ENCODE measurements at places on chromosomes 4 and X. TPM values are rescaled to one million over a fixed set of nuclear protein-coding genes. Genes with fewer than 3 reads are reported as not detected.

DNA sequence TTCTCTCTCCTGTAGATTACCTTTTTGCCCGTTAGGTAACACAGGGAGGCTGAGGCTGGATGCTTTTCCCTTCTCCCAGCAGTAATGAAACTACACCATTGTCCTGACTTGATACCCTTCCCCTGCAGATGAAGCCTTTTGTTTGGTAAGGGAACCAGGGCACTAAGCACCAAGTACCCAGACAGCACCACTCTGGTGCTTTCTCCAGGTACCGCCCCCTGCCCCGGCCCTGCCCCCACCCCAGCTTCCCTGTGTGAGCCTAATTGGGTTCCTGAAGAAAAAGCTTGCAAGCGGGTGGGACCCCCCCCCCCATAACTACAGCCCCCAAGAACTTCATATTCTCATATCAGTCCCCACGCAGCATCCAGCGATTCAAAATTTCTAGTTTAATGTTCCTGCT lies 79.8 kb downstream of the JADE3 start:
- no peak for DNase-seq

DNA sequence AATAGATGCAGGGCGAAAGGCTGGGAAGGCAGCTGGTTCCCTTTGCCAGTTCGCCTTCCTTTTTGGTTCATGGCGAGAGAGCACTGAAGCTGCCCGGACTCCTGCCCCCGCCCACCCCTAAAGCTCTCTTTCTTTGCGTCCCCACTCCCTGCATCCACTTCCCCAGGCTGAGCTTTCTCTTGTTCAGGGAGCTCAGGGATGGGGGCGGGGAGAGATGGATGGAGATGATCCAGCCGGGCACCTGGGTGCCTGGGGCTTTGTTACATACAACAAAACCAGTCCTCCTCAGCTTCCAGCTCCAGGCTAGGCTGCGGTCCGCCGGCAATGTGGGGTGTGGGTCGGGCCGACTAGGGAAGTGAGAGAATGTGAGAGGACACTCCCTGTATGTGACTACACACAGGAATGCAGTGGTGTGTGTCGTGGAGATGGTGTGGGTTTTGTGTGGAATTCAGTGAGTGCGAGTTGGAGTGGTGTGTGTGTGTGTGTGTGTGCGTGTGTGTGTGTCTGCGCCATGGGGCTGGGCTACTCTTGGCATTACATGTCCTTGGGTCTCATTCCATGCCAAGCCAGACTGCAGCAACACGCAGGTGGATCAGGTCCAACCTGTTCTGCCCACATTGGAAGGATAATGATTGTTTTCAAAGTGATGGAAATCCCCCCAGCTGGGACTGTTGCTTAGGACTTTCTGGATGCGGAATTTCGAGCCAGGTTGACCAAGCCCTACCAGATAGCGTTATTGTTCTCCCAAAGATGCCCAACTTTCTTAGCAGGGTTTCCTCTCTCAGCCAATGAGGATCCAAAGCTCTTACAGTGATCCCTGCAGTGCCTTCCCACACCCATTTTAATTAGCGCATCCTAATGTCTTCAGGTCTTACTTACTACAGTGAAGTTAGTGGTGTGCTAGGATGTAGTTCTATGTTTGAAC lies 149.4 kb upstream of the CHRDL1 start:
- no peak for DNase-seq

DNA sequence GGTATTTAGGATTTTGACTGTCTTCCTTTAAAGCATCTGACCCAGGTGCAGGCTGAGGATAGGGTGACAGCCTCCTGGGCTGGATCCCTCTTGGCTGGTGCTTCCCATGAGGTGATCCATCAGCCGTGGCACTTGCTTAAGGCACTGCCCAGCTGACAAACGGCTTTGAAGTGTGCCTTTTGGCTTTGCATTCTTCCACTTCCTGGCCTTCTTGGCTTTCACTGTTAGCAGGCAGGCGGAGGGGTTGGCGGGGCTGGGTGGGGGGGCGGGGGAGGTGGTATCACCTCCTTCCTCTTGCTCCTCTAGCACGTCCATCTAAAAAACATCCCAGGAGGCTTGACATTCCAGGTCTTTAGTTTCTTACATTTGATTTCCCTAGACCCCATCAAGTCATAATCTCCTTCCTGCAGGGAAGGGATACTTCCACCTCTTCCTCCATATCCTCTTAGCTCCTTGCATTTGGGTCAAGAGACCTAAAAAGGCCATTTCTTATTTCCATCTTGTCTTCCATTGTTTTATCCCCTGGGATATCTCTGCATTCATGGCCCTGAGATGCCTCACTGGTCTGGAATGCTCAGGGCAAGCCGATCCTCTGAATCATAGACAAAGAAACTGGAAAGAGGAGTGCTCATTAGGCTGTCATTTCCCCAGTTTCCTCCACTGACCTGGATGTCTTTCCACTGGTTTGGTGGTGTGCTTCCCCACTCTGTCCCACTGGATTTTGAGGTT lies 11.3 kb upstream of the APLN start:
- no peak for DNase-seq

- peak; percentile 30 for DNase-seq
Observed at GRCh38 chr4:66929748-66930147, 615.6 kb downstream of the CENPC start.

The SORBS2 gene
- 36.3 TPM for polyA plus RNA-seq

The CD99L2 gene
- 35.3 TPM for polyA plus RNA-seq

- DNase-seq = no peak
Observed at GRCh38 chr4:53431052-53431451, 53.6 kb downstream of the FIP1L1 start.

The CCDC158 gene
- 0.80 TPM for polyA plus RNA-seq

The FREM3 gene
- 0.64 TPM for polyA plus RNA-seq

DNA sequence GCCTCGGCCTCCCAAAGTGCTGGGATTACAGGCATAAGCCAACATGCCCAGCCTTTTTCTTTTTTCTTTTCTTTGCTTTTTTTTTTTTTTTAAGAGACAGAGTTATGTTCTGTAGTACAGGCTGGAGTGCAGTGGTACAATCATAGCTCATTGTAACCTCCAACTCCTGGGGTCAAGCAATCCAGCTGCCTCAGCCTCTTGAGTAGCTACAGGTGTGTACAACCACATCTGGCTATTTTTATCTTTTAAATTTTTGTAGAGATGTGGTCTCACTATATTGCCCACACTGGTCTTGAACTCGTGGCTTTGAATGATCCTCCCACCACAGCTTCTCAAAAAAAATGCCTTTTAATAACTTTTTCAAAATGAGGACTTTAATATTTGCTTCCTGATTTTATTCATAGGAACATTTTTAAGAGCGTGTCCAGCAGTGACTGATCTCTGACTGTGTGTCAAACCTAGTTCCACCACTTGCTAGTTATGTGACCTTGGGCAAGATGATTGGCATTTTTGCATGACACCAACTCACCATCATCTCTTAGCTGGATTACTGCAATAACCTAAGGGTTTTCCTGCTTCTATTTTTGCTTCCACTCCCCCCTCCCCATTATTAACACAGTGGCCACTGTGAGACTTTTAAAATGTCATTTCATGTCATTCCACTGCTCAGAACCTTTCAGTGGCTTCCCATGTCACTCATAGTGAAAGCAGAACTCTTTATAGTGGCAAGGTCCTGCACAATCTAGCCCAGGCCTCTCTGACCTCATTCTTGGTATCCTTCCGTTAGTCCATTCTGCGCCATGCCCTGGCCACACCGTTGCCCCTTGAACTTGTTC lies 4.5 kb upstream of the TNIP3 start:
- DNase-seq = peak; percentile 30

DNA sequence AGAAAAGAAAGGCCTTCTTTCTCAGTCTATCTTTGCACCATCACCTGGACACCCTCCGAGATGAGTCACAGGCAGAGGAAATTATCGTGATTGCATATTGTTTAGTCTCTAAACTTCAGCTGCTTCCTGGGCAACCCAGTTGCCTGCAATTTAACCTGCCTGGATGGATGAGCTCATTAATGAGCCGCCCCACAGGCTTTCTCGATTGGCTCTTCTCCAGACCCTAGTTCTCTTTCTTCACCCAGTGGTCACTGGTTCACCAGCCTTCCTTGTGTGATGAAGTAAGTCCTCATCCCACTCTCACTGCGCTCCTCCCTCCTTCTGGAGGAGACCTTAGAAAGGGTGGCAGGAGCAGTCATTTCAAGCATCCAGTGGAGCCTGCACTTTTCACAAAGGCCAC lies 94.4 kb downstream of the SOWAHB start:
- DNase-seq = peak; percentile 49

The CXCL6 gene
- 0.09 TPM for polyA plus RNA-seq

DNA sequence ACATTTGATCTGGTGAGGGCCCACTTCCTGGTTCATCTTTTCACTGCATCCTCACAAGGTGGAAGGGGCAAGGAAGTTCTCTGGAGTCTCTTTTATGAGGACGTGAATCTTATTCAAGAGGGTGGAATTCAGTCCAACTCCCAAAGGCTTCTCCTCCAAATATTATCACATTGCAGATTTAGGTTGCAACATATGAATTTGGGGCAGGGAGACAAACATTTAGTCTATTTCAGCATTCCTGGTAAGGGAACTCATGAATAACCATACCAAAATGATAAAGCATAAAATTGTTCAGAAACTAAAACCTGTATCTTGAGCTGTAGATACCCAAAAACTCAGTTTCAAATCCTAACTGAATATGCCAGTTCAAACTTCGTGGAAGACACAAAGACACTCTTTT lies 246.8 kb downstream of the QDPR start:
- DNase-seq = no peak

GRCh38 chr4:61336916-61337315 lies 136.8 kb downstream of the ADGRL3 start:
- no peak for DNase-seq

- no peak for DNase-seq
Observed at GRCh38 chrX:133745349-133745748, 240.0 kb downstream of the GPC3 start.

DNA sequence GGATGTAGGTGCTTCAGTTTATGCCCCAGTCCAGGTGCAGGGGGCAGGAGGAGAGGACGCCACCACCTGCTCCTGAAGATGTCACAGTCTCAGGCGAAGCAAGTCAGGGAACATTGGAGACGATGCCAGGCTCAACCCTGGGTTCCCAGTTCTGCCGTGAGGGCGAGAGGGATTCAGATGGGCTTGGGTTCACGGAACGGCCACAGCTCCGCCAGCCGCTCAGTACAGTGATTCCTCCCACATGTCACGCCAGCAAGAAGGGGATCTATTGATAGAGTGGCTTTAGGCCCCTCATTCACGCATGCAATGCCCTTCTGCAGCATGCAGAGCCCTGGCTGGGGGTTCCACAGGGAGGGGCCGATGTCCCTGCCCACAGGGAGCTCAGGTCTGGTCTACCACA lies 34.2 kb downstream of the ADRA2C start:
- no peak for DNase-seq

DNA sequence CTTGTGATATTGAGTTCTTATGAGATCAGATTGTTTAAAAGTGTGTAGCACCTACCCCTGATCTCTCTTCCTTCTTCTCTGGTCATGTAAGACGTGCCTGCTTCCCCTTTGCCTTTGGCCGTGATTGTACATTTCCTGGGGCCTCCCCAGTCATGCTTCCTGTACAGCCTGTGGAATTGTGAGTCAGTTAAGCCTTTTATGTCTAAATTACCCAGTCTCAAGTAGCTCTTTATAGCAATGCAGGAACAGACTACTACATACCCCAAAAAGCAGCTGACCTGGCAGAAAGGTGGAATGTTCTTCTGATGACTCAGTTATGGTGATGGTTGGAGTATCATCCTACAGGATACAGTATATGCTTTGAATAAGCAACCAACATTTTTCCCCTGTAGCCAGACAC lies 11.4 kb upstream of the MCUB start:
- DNase-seq = peak; percentile 38

- DNase-seq = no peak
Observed at GRCh38 chr4:53130896-53131561, 234.8 kb downstream of the SCFD2 start.

The ANAPC4 gene
- 19.4 TPM for polyA plus RNA-seq

DNA sequence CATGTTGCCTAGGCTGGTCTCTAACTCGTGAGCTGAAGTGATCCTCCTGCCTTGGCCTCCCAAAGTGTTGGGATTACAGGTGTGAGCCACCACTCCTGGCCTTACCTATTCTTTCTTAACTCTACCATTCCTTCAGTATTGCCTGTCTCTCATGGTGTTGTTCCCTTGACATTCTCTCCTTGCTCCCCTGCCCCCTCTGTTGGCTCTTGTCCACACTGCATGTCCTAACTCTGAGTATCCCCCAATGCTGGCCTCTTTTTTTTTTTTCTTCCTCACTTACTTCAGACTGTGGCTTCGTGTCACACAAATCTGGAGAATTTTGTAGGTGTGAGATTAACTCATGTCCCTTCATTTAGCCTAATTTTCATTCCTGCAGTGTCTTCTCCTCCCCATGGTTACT lies 22.9 kb upstream of the FRMPD4 start:
- no peak for DNase-seq

DNA sequence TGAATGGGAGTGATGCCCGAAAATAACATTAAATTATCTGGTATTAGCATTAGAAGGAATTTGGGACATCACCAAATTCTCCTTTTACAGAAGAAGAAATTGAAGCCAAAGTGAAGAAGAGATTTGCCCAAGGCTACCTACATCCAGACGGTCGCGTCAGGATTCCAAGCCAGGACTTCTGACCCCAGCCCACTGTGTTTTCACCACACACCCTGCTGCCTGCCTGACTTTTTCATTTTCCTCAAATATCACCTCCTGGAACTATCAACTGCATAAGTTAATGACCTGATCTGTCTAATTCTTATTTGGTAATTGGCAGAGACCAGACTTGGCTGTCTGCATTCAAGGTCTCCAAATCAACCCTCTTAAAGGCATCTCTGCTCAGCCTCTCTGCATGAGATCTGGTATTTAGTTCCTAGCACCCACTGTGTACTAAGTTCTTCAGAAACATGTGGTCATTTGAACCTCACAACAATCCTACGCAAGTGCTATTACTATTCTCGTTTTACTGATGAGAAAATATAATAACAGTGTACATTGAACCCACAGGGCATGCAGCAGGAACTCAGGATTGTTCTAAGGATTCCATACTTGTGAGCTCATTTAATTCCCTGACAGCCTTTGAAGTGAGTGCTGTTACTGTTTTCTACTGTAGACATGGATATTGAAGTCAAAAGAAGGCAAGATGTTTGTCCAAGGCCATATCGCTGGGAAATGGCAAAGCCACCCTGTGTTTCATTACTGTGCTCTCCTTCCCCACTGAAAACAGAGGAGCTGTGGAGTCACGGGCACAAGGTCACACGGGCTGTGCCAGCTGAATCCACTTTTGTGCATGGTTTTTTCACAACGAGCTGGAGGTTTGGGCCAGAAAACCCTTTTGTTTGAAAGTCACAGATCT lies 195.2 kb upstream of the C1QTNF7 start:
- DNase-seq = peak; percentile 63

The UNC5C gene
- 0.53 TPM for polyA plus RNA-seq

- DNase-seq = peak; percentile 42
Observed at GRCh38 chrX:153875391-153876111, 10.4 kb downstream of the L1CAM start.

DNA sequence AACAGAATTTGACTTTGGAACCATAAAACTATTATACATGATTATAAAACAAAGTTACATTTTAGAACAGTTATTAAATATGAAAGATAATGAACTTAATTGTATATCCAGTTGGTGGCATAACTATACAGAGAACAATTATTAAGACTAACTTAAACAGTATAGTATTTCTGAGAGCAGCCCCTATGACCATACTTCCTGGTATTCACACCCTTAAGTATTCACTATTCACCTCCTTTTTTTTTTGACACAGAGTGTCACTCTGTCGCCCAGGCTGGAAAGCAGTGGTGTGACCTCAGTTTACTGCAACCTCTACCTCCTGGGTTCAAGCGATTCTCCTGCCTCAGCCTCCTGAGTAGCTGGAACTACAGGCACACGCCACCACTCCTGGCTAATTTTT lies 74.5 kb downstream of the FRYL start:
- no peak for DNase-seq

GRCh38 chr4:110878956-110879355 lies 256.1 kb upstream of the PITX2 start:
- DNase-seq = no peak

The STIM2 gene
- 44.6 TPM for polyA plus RNA-seq
